ENCODE measurements at places on chromosomes 16 and 17. TPM values are rescaled to one million over a fixed set of nuclear protein-coding genes. Genes with fewer than 3 reads are reported as not detected.

DNA sequence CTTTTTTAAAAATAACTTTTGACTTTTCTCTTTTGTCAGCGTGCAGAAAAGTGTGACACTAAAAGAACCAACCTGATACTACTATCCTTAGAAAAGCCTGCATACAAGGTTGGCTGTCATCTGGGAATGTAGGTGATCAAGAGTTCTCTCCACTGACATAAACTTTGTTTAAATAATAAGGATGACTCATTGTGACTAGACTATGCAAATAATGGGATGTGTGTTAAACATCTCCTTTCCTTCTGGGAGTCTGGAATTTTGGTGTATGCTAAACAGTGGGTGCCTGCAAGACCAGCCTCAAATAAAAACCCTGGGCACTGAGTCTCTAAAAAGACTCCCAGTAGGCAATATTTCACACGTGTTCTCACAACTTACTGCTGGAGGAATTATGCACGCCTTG, 373.4 kb downstream of the CNTNAP4 start:
- peak; percentile 56 for DNase-seq

- DNase-seq: no peak
Measured at GRCh38 chr17:27299384-27300049, 5.6 kb downstream of the WSB1 start.

DNA sequence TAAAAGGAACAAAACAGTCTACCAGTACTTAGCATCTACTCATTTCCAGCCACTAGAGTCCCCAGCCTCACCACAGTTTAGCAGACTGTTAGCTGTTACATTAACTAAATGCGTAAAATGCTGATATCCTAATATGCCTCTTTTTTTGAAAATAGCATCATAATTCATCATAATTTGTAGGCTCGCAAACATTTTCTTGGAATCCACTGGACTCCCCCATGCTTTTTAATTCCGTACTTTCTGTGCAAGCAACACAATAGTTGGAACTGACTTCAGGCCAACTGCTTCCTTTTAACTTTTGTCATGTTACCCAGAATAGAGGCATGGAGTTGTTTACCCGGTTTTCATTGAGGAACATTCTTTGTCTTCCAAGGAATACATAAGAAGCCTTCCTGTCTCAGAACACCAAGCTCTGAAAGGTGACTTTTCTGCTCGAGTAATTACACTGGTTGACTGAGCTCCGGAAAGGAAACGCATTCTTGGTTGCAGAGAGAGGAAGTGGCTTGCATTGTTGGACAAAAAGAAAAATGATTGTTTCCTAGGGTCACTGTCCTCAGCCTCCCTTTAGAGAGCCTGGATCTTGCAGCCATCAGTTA, 30.9 kb upstream of the SEC14L1 start:
- no peak for DNase-seq

- DNase-seq: no peak
Measured at GRCh38 chr17:38727736-38728135, 2.4 kb upstream of the CISD3 start.

DNA sequence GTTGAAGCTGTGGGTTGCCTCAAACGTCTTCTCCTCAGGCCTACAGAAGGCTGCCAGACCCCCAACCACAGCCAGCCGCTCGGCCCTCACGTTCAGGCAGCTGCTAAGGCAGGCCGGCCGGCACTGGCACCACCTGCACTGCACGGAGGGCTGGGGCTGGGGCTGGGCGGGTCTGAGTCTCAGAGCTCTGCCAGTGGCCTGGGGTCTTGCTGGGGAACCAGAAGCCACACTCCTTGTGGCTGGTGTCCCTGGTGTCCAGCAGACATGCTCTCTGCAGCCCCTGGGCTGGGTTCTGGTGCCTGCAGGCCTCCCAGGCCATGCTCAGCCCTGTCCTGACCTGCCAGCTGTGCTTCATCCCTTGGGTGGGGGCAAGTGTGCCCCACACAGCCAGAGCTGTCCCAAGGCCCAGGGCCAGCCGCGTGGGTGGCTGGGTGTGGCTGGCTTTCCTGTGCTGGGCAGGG, 42.0 kb downstream of the BAHCC1 start:
- DNase-seq: peak; percentile 27

GRCh38 chr16:89187032-89187769, 13.1 kb downstream of the SLC22A31 start:
- no peak for DNase-seq

GRCh38 chr17:66165537-66166123, 26.3 kb downstream of the CEP112 start:
- peak; percentile 55 for DNase-seq

GRCh38 chr17:29615492-29616299, 7.0 kb downstream of the CORO6 start:
- peak; percentile 72 for DNase-seq

GRCh38 chr17:59616253-59616920, 3.3 kb upstream of the CLTC start:
- DNase-seq: no peak

GRCh38 chr17:36842231-36842819, 95.0 kb upstream of the LHX1 start:
- DNase-seq: no peak

GRCh38 chr16:8655184-8655717, 19.2 kb upstream of the ABAT start:
- DNase-seq: no peak

GRCh38 chr17:17683710-17684365, 2.6 kb downstream of the RAI1 start:
- DNase-seq: peak; percentile 31

- peak; percentile 29 for DNase-seq
Measured at GRCh38 chr16:50644729-50645128, 36.4 kb downstream of the SNX20 start.

DNA sequence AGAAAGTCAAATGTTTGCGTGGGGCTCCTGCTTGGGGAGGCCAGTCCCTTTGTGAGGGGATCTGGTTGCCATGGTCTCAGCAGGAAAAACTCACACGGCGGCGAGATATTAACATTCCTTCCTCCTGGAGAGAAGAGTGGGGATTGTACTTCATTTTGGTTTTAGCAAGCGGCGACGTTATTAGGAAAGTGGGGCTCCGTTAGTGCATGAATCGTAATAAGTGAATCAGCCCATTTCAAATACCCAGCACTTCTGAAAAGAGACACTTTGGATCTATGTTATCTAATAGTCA, 41.6 kb upstream of the METRNL start:
- no peak for DNase-seq

DNA sequence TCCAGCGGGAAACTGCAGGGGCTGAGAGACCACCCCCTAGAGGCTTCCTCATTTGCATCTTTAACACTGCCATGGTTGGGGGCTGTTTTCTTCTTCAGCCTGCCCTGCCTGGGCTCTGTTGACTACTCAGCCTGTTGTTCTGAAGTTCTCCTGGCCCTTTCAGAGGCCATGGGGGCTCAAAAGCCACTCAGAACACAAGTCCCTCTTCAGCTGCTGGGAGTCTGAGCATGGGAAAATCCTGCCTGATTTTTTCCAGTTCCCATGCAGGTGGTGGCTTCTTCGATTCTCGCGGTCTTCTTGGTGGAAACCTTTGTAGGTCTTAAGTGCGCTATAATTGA, 36.3 kb downstream of the PLCG2 start:
- DNase-seq: no peak

- peak; percentile 51 for DNase-seq
Measured at GRCh38 chr17:73232587-73233373, 28.9 kb downstream of the CPSF4L start.

GRCh38 chr17:8791910-8792270, 7.3 kb downstream of the MFSD6L start:
- DNase-seq: peak; percentile 54

- DNase-seq: peak; percentile 74
Measured at GRCh38 chr17:17712268-17712924, 31.1 kb downstream of the RAI1 start.

- peak; percentile 68 for DNase-seq
Measured at GRCh38 chr17:4852567-4853207, 19.5 kb downstream of the MINK1 start.

GRCh38 chr16:81462683-81463082, 18.1 kb downstream of the CMIP start:
- DNase-seq: no peak

- no peak for DNase-seq
Measured at GRCh38 chr17:37610971-37611370, 1.8 kb upstream of the SYNRG start.

- DNase-seq: no peak
Measured at GRCh38 chr17:14299280-14300141, 1.4 kb upstream of the HS3ST3B1 start.

- peak; percentile 67 for DNase-seq
Measured at GRCh38 chr17:2282297-2282873, 21.2 kb downstream of the SMG6 start.

- DNase-seq: no peak
Measured at GRCh38 chr17:29019475-29020181, 13.8 kb upstream of the SEZ6 start.

DNA sequence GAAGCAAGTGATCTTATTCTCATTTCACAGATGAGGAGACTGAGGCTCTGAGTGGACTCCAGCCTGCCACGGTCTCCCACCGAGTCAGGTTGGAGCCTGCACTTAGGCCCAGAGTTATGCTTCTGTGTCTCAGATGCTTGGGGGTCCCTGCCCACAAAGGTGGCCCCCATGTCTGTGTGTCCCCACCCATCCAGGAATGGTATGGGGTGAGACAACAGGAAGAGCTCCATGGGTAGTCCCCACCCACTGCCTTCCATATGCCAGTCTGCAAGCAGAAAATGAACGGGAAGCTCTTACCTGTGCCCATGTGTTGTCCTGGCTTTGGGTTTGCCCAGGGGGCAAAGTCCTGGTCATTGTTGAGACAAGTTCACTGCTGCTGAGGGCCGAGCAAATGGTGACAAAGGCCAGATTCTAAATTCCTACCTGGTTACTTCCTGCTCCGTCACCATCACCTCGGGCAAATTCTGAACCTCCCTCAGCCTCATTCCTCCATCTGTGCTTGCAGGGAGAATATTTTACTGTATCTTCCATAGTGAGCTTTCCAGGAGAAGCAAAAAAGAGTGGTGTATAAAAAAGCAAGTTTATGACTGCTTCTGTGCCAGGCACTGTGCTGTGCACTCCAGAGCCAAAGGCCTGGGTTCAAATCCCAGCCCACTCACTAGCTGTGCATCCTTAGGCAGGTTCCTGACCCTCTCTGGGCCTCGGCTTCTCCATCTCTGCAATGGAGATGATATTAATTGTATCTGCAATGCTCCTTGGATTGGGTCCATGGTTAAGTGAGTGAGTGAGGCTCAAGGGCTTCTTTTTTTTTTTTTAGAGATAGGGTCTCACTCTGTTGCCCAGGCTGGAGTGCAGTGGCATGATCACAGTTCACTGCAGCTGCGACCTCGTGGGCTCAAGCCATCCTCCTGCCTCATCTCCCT, 9.3 kb downstream of the IL4R start:
- peak; percentile 94 for DNase-seq

DNA sequence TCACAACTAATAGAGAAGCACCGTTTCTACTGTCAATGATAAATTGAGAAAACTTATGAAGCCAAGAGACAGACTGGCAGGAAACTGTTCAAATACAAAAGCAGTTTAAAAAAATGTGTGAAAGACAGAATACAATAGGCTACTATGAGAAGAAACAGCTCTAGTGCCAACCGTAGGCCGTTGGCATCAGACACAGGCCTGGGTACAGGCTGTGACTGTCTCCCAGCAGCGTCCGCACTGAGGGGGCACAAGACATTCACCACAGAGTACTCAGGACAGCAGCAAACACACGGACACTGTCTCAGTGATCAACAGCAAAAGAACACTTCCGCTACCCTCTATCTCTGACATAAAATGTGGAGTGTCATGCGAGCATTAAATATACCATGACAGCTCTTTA, 7.8 kb upstream of the C1QBP start:
- DNase-seq: no peak

GRCh38 chr16:83530293-83530692, 277.5 kb upstream of the HSBP1 start:
- DNase-seq: no peak

DNA sequence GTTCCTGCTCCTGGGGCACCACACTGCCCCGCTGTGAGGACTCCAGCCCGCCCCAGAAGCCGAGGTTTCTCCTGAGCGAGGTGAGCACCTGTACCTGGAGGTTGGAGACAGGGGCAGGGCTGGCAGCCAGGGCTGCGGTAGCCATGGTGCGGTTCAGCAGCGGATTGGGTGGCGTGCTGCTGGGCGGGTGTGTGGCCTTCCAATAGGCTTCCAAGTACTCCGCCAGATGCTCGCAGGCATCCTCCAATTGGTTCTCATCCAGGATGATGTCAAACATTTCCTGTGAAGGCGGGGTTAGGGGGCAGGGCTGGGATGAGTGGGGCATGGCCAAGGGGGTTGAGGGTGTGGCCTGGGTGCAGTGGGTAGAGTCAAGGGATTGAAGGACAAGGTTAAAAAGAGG, 11.3 kb upstream of the ARL5C start:
- DNase-seq: no peak

DNA sequence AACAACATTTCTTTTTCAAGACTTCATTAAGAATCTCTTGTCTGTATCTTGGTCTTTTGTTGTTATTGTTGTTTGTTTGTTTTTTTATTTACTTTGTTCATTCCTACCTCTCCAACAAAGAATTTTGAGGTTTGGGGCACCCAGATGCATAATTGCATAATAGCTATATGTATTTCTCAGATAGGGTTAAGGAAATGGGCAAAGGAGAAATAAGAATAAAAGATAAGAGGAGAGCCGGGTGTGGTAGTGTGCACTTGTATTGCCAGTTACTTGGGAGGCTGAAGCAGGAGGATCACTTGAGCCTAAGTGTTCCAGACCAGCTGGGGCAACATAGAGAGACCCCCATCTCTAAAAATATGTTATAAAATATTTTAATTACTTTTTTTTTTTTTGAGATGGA, 30.5 kb downstream of the CDH1 start:
- no peak for DNase-seq

GRCh38 chr17:10210151-10210574, 11.8 kb upstream of the GAS7 start:
- peak; percentile 21 for DNase-seq

GRCh38 chr16:49502136-49502881, 128.7 kb downstream of the C16orf78 start:
- DNase-seq: no peak

GRCh38 chr17:46057366-46057765, 58.3 kb downstream of the STH start:
- no peak for DNase-seq

GRCh38 chr17:50581316-50581715, 20.8 kb downstream of the CACNA1G start:
- DNase-seq: no peak

DNA sequence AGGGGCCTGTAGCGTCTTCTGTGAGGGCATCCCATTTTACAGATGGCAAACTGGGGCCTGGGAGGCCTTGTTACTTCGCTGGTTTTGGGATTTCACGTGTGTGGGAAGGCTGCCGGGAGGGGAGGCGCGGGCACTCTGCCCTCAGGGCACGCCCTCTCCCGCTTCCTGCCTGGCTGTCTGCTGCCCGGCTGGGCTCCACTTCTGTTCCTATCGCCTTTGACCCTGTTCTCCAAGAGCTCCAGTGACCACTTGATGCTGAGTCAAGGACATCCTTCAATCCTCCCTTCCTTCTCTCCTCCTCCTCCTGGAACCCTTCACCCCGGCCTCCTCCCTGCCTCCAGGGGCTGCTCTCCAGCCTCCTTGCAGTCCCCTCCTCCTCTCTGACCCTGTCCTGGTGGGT, 16.0 kb downstream of the SPNS3 start:
- DNase-seq: no peak

The SPIRE2 gene
- 0.79 TPM for total RNA-seq

The OTOP3 gene
- under 0.01 TPM for total RNA-seq

The CCL4 gene
- total RNA-seq: not detected

The TBC1D3K gene
- not detected for total RNA-seq

The ELMO3 gene
- 25.6 TPM for total RNA-seq

The C16orf92 gene
- not detected for total RNA-seq

The RBFOX1 gene
- total RNA-seq: not detected
